Endodermal cell (in vitro differentiated cells): ENCODE measurements at places on chromosomes 16 and 17.

DNA sequence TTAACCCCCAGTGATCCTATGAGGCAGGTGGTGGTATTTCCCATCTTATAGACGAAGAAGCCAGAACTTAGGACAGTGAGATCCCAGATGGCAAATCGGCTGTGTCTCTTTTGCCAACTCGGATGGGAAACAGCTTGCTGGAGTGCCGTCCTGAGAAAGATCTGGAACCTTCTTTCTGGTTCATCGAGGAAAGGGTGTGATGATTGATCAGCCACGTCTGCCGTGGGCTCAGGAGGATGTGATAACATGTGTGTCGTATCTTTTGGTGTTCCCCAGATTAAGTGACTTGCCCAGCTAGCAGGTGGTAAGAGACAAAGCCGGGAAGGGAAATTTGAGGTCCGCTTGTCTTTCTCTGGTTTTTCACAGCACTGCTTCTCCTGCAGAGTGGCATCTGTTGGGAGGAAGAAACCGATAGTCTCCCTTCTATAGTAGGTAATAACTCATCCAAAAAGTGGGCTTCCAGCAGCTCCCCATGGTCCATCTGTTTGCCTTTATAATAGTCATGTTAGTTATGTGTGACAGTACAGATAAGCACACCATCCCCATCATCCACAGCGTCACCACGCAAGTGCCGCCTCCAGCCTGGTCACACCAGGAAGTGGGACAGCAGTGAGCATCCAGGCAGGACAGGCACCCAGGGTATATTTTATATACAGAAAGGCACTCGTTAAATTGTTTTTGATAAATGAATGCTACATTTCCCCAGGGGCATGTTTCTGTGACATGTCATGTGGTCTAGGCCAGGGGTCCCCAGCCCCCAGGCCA, 175.5 kb downstream of the KATNIP start:
- H3K27ac ChIP-seq: no peak overlapping the region
- DNase-seq: no peak
- H3K36me3 ChIP-seq: peaks cover 28% of the 10 kb centered on the region
- H3K4me3 ChIP-seq: no peak overlapping the region

- H3K27me3 ChIP-seq: peaks cover 7% of the 10 kb centered on the region
- no peaks in the 10 kb centered on the region for H3K36me3 ChIP-seq
- no peaks in the 10 kb centered on the region for H3K4me1 ChIP-seq
- H3K27ac ChIP-seq: no peak overlapping the region
Measured at GRCh38 chr16:67652578-67653127, 7.4 kb downstream of the ACD start.

GRCh38 chr16:57500578-57501111, 14.4 kb upstream of the DOK4 start:
- H3K27me3 ChIP-seq: no peaks in the 10 kb centered on the region
- no peaks in the 10 kb centered on the region for H3K4me1 ChIP-seq
- no peak overlapping the region for H3K4me3 ChIP-seq
- no peaks in the 10 kb centered on the region for H3K36me3 ChIP-seq
- no peak for DNase-seq

- no peak for DNase-seq
- no peak overlapping the region for H3K4me3 ChIP-seq
- peaks cover 10% of the 10 kb centered on the region for H3K27me3 ChIP-seq
Measured at GRCh38 chr16:54582631-54583250, 296.2 kb upstream of the IRX3 start.

- H3K27me3 ChIP-seq: peaks cover 26% of the 10 kb centered on the region
- no peaks in the 10 kb centered on the region for H3K4me1 ChIP-seq
Measured at GRCh38 chr16:31202414-31203375, at the start of gene PYCARD. TSS of gene PYCARD (minus strand) at chr16:31202760. CDS start at chr16:31202690, 70 bp downstream.

DNA sequence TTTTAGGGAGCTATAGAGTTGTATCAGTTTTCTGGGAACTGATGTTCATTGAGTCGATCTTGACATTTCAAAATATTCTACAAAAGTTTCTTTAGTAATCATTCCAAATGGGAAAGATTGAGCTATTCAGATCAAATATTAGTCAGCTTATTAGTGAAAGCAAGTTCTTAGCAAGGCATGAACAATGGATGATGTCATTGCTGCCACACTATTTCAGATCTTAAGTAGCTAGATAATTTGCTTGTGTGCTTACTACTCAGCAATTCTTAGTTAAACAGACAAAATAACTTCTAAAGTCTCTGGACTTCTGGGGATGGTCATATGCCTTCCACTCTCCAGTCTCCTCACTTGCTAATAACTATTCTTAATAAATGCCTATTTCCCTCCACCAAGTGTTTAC, 69.0 kb upstream of the CDH8 start:
- H3K27me3 ChIP-seq: no peaks in the 10 kb centered on the region
- no peak for DNase-seq
- H3K4me3 ChIP-seq: no peak overlapping the region
- no peaks in the 10 kb centered on the region for H3K4me1 ChIP-seq
